ENCODE measurements at places on chromosomes 2 and 18. TPM values are rescaled to one million over a fixed set of nuclear protein-coding genes. Genes with fewer than 3 reads are reported as not detected.

Gene TMEM178A
- 1.9 TPM for total RNA-seq

Gene NLRC4
- not detected for total RNA-seq

Gene ABCG8
- total RNA-seq: not detected

Gene ABCG5
- total RNA-seq: not detected

Gene ESPNL
- total RNA-seq: 0.53 TPM

Gene PXDN
- total RNA-seq: 1,930 TPM

Gene SRD5A2
- total RNA-seq: not detected

Gene CACNB4
- total RNA-seq: 0.82 TPM

Gene TIGD1
- 2.4 TPM for total RNA-seq

Gene CFAP65
- total RNA-seq: not detected

Gene G6PC2
- total RNA-seq: not detected

Gene PAX3
- not detected for total RNA-seq

Gene RAX
- not detected for total RNA-seq

Gene MTX2
- 48.2 TPM for total RNA-seq

Gene UPP2
- total RNA-seq: not detected

Gene MATN3
- 3.6 TPM for total RNA-seq

Gene SERPINB12
- total RNA-seq: not detected

Gene FLACC1
- 0.15 TPM for total RNA-seq

Gene SCN7A
- total RNA-seq: not detected

Gene APOB
- 0.10 TPM for total RNA-seq

Gene MC5R
- not detected for total RNA-seq

Gene FKBP1B
- 14.9 TPM for total RNA-seq

Measured in glomerular endothelial cell (primary cell).